ENCODE measurements at places on chromosomes 5 and 9. TPM values are rescaled to one million over a fixed set of nuclear protein-coding genes. Genes with fewer than 3 reads are reported as not detected.

DNA sequence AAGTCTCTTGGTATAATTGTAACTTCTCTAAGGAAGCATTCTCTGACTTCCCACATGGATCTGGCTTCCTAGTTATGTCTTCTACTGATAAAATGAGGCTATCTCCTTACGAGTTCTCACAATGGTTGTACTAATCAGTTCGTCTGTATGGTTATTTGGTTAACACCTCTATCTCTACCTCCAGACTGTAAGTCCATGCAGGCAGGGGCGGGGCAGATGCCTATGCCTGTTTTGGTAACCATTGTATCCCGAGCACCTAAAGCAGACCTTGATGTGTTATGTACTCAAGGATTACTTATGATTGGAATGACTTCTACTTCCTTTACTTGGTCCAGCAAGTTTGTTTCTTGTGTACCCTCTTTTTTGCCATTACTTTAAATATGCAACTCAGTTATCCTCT lies 125.0 kb upstream of the PITX1 start:
- no peak for DNase-seq

DNA sequence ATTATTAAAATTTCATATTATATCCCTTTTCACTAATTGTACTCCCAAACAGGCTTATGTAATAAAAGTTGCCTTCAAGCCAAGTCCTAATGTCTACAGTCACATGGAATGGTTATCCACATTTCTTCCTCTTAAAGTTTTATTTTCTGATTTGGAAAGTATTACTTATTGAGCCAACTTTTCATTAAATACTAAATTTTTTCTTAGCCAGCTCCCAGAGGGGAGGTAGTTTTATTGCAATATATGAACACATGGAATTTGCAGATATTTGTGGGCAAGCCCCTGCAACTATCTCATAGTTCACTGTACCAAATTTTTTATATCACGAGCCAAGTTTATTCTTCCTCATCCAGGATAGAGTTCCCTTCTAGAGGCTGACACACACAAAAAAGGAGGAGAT lies 332.8 kb upstream of the PTGER4 start:
- no peak for DNase-seq

GRCh38 chr5:37833990-37834389 lies 5.9 kb downstream of the GDNF start:
- DNase-seq = no peak

ZNF618 gene
- 0.60 TPM for total RNA-seq

PCDHA9 gene
- total RNA-seq = not detected

PITX1 gene
- not detected for total RNA-seq

DNA sequence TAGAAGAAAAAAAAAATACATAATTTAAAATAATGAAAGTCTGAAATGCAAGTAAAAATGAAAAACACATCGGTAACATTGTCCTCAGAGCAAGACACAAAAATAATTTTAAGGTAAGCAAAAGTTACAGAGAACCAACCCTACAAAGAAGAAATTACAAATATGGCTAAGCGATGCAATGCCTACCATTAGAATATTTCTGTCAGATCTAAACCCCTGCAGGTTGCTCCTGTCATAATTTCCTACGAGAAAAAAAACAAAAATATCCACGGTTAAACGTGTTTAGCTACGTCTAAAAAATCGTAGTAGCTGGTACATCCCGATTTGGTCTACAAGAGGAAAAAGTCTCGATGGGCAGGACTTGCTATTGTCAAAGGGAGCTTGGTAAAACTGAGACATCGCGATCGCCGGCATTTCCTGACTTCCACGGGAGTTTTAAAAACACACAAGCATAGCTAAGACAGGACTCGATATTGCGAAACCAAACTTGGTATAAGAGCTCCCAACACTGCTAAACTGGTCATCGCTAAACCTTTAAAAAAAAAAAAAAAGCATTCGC lies 1.1 kb upstream of the ANXA2R start:
- DNase-seq = no peak

DNA sequence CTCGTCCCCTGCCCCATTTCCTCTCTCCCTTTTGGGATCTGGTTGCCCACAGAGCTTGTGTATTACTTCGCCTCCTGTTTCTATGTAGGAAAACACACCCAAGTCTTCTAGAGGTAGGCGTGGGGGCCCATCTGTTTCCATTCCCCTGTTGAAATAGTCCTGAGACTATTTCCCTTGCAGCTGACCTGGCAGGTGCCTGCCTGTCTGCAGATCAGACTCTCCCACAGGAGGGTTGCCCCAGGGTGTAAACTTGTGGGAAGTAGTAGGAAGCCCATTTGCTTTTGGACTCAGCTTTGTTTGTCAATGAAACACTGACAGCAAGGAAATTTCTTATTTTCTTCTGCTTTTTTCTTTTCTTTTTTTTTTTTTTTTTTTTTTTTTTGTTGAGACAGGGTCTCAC lies 16.3 kb upstream of the GARNL3 start:
- DNase-seq = no peak

DNA sequence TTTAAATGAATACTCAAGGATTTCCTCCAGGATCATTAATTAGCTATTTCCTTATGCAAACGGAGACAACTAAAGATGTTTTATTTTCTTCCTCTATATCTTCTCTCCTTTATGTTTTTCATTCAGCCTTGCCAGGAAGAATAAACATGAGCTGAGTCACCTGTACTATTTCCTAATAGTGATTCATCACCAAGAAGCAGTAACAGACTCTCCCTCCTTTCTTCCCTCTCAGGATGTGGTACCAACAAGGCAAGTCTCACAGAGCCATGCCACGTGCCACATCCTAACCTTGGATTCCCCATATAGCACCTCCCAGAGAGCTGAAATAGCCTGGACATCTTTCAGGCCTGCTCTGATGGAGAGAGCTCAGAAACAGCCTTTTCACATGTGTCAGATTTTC lies 758.6 kb upstream of the DMAC1 start:
- DNase-seq = no peak

DNA sequence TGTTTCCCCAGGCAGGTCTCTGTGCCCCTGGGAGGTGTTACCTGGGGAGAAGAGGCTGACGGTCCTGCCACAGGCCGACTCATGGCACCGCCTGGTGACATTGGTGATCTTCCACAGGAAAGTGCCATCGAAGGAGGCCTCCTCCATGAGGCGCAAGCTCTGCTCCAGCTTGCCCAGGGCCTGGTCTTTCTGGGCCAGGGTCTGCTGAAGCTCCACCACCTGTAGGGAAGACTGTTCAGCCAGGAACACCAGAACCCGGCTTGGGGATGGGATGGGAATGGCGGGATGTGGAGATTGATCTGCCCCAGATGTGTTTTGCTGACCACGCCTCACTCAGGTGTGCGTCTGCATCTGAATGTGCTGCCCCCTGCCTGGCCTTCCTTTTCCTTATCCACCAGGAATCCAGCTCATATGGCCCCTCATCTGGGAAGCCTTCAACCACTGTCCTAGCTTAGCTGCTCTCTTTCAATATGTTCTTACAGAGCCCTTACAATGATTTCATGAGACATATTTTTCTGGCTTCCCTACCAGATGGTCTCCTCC lies 15.2 kb downstream of the TRAF1 start:
- DNase-seq = no peak

SHC3 gene
- not detected for total RNA-seq

DNA sequence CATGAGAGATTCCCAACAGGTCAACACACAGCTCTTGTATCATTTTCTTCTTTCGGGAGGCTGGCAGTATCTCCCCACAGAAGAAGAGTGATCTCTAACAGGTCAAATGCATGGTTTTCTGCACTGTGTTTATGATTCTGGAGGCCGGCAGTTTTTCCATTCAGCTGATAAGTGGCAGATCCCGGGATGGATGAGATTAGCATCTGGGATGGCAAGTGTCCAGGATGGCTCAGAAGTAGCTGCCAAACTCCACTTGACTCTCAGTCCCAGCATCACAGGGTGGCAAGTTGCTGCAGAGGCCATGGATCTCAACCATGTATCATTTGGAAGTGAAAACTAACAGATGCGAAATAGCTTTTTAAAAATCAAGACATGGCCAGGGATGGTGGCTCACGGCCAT lies 97.8 kb upstream of the SLC44A1 start:
- DNase-seq = no peak

GCNT1 gene
- 10.9 TPM for total RNA-seq

BBLN gene
- 77.6 TPM for total RNA-seq

Data from activated naive CD8-positive, alpha-beta T cell treated with anti-CD3 and anti-CD28 coated beads, Interleukin-2, amount 10 ng/mL, durations not matched to agents 7 days and 5 days (primary cell).